ENCODE measurements at places on chromosomes 4 and X.

DNA sequence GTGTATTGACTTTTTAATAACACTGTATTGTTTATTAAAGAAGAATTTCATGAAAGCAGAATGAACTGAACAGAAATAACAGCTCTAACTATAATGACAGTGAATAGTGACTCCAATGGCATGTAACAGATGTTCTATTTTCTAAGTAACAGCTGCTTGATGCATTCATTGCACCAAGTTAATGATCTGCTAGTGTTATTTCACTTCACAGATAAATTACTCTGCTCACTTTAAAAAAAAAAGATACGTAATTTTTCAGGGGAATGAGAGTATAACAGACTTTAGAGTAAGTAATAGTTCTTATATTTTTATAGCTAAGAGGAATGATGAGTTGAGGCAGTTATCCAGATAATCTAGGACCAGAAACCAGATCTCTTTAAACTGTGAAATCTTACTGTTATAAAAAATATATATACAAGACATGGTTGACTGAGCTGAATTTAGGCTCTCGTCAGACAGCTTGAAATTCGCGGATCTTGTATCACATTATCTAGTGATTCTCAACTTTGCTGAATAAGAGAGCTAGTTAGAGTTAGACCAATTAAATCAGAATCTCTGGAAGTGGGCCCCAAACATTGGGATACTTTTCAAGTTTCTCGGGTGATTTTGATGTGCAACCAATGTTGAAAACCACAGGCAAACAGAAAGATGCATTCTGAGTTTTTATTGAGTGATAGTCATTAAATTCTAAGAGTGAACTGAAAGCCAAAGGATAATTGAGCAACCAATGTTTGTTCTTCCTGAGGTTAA lies 840.7 kb downstream of the DMD start:
- DNase-seq: no peak

DNA sequence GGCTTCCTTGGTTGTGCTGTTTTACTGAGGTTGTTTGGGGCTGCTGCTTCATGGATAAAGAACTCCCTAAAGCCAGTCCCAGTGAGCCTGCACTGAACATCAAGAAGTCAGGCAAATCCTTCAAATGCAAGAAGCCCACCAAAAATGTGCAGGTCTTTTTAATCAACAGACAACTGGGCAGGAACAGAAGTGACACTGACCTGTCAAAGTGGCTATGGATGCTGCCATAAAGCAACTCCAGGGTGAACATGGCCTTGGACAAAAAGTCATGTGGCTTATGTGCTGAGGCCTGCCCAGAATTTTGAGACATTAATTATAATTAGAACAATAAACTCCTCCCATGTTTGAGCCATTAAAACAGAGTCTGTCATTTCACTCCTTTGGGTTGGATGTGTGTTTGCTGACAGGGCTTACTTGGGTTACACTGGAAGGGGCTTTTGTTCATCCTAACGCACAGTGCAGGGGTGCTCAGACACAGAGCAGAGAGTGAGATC lies at the start of gene ETDC:
TSS of gene ETDC (plus strand) at position 51 of the 494 bp plus-strand sequence. CDS start at position 51, 0 bp downstream.
- DNase-seq: no peak

DNA sequence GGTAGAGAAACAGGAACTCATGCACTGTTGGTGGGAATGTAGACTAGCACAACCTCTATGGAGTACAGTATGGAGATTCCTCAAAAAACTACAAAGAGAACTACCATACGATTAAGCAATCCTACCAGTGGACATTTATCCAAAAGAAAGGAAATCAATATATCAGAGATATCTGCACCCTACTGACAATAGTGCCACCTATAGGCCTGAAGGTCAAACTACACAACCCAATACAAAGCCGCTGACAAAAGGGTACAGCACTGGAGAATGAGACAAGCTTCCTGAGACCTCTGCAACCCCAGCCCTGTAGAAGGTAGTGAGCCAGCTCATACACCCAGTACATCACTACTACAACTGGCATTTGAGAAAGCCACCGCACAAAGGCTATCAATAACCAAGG lies 67.1 kb downstream of the CBR4 start:
- no peak for DNase-seq

GRCh38 chr4:158133551-158133950 lies 39.3 kb downstream of the GASK1B start:
- DNase-seq: no peak

GRCh38 chr4:36761607-36762006 lies 480.2 kb downstream of the DTHD1 start:
- no peak for DNase-seq

DNA sequence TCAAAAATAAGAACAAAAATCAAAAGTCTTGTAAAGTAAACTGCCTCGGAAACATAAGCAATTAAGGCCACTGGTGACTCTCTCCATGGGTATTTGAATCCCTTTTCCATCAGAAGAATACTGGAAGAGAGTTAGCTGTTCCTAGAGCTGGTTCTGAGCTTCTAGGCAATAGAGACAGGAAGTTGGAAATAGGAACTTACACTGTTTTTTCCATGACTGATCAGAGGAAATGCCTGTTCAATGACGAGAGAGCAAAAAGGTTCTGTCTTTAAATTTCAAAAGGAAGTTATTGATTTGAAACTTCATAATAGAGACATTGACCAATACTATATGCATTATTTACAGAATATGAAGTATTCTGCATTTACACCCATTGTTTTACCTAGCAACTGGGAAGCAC lies 503.5 kb upstream of the ARX start:
- no peak for DNase-seq
